ENCODE measurements at places on chromosomes 13 and 19. TPM values are rescaled to one million over a fixed set of nuclear protein-coding genes. Genes with fewer than 3 reads are reported as not detected.
A peak's percentile ranks its signal among the peaks of the same experiment; 100 is the strongest.

GRCh38 chr19:18704971-18705370 is 21.5 kb downstream of the CRTC1 start:
- DNase-seq: no peak

Gene VN1R2
- not detected for total RNA-seq

DNA sequence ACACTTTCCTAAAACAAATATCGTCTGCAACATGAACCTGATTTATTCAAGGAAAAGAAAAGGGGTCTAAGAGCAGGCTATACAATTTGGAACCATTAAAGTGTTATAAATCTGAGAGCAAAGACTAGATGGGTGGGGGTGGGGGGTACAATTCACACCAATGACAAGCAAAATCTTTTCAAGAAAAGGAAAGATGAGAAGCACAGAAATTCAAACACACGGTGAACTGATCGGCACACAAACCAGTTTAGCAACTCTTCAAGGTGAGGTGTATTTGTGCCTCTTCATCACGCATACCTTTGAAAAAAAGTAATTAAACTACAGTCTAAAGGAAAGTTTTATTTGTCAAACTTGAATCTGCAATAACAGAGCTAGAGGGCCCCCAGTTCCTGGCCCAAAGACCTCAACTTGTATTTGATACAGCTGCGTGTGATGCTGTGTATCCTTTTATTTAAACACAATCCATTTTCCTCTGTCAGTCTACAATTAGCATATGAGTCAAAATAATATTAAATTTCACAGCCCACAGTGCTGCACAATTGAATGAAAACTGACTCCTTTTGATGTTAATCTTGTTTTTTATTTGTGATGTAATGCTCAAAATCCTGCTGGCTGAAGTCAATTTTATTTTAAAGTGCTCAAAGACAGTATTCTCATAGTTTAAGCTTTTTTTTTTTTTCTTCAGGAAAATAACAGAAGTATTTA is 14.2 kb downstream of the EFNB2 start:
- DNase-seq: no peak

GRCh38 chr13:40540328-40541044 is 126.0 kb downstream of the FOXO1 start:
- DNase-seq: no peak

Gene SHISA7
- not detected for total RNA-seq

GRCh38 chr19:45812297-45812696 is 2.8 kb downstream of the RSPH6A start:
- DNase-seq: no peak

- peak; percentile 63 for DNase-seq
These were observed 752 bp upstream of the EDNRB start for GRCh38 chr13:77919246-77919920.

DNA sequence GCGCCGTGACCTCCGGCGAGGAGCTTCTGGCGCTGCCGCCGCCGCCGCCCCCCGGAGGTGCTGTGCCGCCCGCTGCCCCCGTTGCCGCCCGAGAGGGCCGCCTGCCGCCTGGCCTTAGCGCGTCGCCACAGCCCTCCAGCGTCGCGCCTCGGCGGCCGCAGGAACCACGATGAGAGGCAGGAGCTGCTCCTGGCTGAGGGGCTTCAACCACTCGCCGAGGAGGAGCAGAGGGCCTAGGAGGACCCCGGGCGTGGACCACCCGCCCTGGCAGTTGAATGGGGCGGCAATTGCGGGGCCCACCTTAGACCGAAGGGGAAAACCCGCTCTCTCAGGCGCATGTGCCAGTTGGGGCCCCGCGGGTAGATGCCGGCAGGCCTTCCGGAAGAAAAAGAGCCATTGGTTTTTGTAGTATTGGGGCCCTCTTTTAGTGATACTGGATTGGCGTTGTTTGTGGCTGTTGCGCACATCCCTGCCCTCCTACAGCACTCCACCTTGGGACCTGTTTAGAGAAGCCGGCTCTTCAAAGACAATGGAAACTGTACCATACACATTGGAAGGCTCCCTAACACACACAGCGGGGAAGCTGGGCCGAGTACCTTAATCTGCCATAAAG is 4.8 kb downstream of the PDX1 start:
- DNase-seq: no peak

DNA sequence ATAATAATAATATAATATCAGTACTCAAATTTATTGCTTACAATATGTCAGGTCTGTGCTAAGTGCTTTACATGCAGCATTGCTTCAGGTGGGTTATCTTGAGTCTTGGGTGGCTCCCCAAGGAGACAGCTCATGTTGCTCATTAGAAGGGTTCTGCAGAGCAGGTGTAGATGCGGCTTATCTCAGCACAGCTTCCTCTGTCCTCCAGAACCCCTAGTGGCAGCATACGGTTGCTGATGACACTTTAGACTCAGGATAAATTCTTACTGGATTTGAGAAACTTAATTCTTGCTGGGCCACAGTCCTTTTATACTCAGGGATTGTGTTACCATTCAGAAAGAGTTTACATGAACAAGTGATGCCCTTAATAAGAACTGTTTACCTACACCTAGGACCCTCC is 8.9 kb downstream of the COG3 start:
- no peak for DNase-seq

- no peak for DNase-seq
These were observed 65.8 kb downstream of the DGKH start for GRCh38 chr13:42114278-42114677.

- peak; percentile 49 for DNase-seq
These were observed 1.3 kb upstream of the INTS6 start for GRCh38 chr13:51453959-51454703.

DNA sequence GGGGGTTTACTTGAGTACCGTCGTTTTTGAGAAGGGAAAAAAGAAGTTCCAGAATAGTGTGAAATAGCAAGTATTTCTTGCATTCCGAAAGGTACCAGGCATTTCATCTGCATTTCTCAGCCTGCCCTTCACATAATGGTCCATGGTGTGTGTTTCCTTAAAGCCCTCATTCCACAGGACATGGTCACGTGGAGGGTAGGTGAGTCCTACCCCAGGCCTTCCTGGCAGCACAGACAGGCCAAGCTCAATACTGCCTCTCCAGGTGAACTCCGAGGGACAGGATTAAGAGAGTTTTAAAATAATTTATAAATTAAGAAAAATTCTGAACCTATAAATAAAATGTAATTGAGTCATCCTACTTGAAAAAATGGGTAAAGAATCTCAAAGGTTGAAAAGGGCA is 64.7 kb downstream of the TNFRSF19 start:
- no peak for DNase-seq

DNA sequence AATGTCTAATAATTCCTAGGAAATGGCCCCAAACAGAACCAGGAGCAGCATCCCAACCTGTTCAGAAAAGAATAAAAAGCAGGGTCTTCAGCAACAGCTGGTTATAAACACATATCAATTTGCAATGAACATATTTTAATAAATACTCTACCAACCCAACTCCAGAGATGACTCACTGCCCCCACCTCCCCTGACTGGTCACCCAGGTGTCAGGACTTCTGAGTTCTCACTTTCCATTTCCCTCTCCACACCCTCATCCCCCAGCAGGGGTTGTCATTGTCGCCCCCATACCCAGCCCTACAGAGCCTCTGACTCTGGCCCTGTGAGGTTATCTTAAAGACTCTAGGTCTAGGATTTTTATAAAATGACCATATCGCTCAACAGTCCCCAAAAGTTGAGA is 6.9 kb downstream of the SERPINE3 start:
- DNase-seq: no peak

Gene TLE6
- total RNA-seq: 3.6 TPM

Gene PSG1
- not detected for total RNA-seq

Gene ACTN4
- total RNA-seq: 656 TPM

Gene FLT3LG
- total RNA-seq: 12.7 TPM

DNA sequence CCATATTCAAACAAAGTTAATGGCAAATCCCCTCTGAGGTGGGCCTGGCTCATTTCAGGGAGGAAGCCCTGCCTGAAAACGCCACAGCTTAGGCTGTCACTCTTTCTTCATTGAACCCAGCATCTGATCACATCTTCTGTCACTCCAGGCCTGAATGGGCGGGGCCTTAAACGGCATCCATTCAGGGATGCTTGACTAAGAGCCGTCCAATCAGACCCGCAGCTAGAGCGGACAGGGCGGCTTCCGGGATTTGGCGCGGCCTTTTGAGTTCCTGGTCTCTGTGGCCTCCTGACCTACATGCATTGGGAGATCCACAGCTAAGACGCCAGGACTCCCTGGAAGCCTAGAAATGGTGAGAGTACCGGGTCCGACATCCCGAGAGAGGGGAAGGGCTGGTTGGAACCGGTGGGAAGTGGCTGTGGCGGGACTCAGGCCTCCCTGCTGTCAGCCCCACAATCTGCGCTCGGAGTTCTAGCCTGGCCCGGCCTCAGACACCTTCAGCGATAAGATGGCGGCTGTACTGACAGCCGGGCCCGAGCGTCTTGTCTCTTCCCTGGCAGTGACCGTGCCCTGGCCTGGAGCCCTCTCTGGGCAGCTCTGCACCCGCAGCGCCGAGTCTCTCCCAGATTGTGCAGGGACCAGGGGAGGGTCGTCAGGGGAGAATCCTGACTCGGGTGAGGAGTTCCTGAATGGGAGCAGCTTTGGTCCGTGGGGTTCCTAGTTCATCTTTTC is at the start of gene ZNF723:
TSS of gene ZNF723 (plus strand) at position 261 of the 732 bp plus-strand sequence. CDS start at position 350, 89 bp downstream.
- DNase-seq: no peak

Gene USF2
- total RNA-seq: 113 TPM

- peak; percentile 99 for DNase-seq
These were observed 1.0 kb downstream of the CLDND2 start for GRCh38 chr19:51367565-51368365.

Gene ICAM5
- 1.8 TPM for total RNA-seq

- DNase-seq: peak; percentile 87
These were observed 60.5 kb downstream of the CELF5 start for GRCh38 chr19:3284759-3285646.

Gene RFPL4A
- not detected for total RNA-seq

Gene TEKTIP1
- 6.4 TPM for total RNA-seq

Gene ARL11
- total RNA-seq: 1.7 TPM

Gene WASF3
- total RNA-seq: 27.1 TPM

DNA sequence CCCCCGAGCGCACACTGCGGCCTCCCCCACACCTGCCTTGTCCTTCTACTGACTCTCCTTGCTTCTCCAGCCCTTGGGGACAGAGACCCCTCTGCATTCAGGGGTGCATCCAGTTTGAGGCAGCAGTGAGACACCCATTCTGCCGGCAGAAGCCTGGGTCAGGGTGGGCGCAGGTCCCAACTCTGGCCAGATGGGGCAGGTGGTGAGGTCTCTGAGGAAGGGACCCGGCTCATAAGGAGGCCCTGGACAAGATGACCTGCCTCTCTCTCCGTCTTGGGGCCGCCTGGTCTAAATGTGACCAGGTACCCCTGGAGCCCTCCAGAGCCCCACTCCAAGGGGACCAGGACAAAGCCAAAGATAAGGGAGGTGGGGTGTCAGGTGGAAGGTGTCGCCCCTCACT is 6.1 kb downstream of the CHERP start:
- no peak for DNase-seq

Gene EBI3
- total RNA-seq: 1.5 TPM

DNA sequence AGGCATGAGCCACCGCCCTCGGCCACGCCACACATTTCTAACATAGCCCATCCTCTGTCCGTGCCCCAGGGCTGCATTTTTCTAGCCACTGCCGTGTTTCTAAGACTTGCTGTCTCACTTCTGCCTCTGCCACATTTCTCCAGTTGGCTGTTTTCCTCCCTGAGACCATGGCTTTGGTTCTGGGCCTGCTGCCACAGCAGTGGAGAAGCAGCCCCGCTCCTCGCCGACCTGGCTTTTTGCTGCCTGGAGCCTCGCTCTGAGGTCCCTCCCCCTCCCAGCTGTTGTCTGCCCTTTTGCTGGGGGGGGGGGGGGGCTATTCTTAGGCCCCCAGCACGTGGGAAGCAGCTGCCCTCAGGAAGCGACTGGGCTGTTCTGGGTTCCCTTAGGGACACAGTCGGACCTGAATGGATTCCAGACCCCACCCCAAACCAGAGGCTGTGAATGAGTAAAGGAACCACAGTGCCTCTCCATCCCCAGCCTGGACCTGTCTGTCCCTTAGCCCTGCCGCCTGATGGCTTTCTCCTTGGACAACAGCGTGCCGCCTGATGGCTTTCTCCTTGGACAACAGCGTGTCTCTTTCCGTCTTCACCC is 3.3 kb downstream of the GYS1 start:
- no peak for DNase-seq

GRCh38 chr19:42206871-42207755 is 10.4 kb downstream of the DEDD2 start:
- no peak for DNase-seq

- peak; percentile 61 for DNase-seq
These were observed 412.8 kb downstream of the ZNF536 start for GRCh38 chr19:30784850-30785457.

- no peak for DNase-seq
These were observed 97.6 kb upstream of the HTR2A start for GRCh38 chr13:46994492-46994891.

Gene ZNF729
- total RNA-seq: not detected

Gene CALR3
- total RNA-seq: not detected

- DNase-seq: no peak
These were observed 213.8 kb downstream of the KCTD12 start for GRCh38 chr13:76672420-76672819.

Gene CGB5
- total RNA-seq: 1.1 TPM

Measured in ureter (tissue), 1 donor.